ENCODE measurements at places on chromosomes 5 and 9. TPM values are rescaled to one million over a fixed set of nuclear protein-coding genes. Genes with fewer than 3 reads are reported as not detected.

GRCh38 chr5:24854850-24855249 lies 210.1 kb upstream of the CDH10 start:
- no peak overlapping the region for H3K4me3 ChIP-seq
- no peak for DNase-seq
- H3K36me3 ChIP-seq, result no peaks in the 10 kb centered on the region
- H3K4me1 ChIP-seq, result no peaks in the 10 kb centered on the region

- H3K4me1 ChIP-seq, result no peaks in the 10 kb centered on the region
- H3K4me3 ChIP-seq, result no peak overlapping the region
- no peaks in the 10 kb centered on the region for H3K27me3 ChIP-seq
Observed at GRCh38 chr9:23215688-23216087, 610.4 kb downstream of the ELAVL2 start.

DNA sequence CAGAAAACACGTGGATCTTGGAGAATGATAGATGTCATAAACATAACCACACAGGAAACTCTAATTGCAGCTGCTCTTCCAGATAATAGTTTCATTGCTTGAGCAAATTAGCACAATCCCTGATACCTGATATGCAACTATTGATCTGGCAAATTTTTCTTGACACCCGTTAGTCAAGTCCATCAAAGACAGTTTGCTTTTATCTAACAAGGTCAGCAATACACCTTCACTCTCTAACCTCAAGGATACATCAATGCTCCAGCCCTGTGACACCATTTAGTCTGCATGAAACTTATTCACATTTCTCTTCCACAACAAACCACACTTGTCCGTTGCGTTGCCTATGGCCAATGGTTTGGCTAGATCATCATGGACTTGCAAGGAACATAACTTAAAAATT lies 16.6 kb downstream of the UGT3A1 start:
- H3K27ac ChIP-seq, result no peak overlapping the region
- no peaks in the 10 kb centered on the region for H3K36me3 ChIP-seq
- H3K4me3 ChIP-seq, result no peak overlapping the region
- DNase-seq, result no peak

GRCh38 chr9:73845539-73845938 lies 651.6 kb upstream of the RORB start:
- no peaks in the 10 kb centered on the region for H3K4me1 ChIP-seq
- no peak for DNase-seq
- H3K27ac ChIP-seq, result no peak overlapping the region
- no peaks in the 10 kb centered on the region for H3K27me3 ChIP-seq
- H3K4me3 ChIP-seq, result no peak overlapping the region

DNA sequence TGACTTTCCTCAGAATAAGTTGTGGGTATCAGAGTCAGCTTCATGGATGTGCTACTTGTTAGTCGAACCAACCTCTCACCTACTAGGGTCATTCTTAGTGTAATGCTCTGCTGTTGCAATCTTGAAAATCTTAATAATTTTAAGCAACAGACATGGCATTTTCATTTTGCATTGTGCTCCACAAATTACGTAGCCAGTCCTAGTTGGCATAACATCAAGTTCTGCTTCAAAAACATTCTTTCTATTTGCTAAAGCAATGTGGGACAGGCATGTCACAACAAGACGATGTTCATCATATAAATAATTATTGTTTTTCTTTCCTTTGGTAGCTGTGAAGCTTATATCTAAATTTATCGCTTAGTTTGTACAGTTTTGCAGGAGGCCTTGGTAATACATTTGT lies 39.3 kb upstream of the CDH12 start:
- no peak for DNase-seq
- H3K36me3 ChIP-seq, result no peaks in the 10 kb centered on the region
- H3K4me3 ChIP-seq, result no peak overlapping the region
- no peak overlapping the region for H3K27ac ChIP-seq
- no peaks in the 10 kb centered on the region for H3K27me3 ChIP-seq

DNA sequence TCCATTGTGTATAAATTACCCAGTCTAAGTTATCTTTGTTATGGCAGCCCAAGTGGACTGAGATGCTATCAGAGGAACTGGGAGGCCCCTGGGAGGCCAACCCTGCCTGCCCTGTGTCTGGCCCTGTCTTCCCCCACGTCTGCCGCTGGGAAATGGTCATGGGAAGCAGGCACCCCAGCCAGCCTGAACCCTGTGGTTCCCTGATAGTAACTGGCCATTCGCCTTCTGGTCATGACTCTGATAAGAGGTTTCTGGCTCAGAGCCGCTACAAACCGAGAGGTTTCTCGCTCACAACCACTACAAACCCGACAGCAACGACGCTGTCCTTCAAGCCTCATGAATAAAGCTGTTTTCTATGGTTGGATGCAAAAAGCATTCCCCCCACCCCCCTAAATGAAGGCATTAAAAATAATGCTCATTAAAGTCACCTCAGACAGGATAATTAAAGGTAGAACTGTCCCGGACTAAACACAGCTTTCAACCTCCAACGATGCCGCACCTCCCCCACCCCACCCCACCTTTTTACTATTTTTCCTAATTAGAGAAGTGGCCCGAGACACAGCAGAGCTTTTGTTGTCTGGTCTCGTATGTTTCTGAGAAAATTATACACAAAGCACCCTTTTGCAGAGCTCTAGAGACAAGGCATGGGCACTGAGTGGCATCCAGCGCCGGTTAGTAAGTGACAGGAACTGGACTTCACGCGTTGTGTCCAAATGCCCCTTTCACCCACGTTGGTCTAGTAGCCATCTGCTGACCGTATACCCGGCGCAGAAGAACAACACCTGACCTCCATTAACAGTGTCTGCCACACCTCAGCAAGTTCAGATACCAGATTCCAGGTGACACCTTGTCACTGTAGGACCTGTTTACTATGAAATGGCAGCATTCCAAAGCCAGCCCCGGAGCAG lies 140.8 kb downstream of the COL23A1 start:
- peak overlapping the region; percentile 53 for H3K27ac ChIP-seq
- H3K4me1 ChIP-seq, result peaks cover 11% of the 10 kb centered on the region
- no peak overlapping the region for H3K4me3 ChIP-seq
- no peaks in the 10 kb centered on the region for H3K36me3 ChIP-seq

DNA sequence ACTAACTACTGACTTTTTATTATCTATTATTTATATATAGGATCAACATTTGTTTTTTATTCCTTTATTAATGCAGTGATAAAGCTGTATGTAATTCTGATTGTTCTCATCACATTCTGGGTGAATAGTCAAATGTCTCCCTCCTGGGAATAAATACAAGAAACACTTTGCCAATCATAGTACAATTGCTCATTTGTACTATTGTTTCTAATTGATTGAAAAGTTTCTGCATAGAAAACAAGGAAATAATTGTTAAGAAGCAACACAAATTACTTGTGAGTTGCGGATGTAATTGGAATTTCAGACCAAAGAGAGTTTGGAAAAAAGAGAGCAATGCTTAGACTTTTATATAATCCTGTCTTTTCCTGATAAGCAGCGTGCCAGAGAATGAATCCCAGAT lies 1013.9 kb downstream of the EFNA5 start:
- H3K27ac ChIP-seq, result no peak overlapping the region
- H3K36me3 ChIP-seq, result no peaks in the 10 kb centered on the region
- no peaks in the 10 kb centered on the region for H3K4me1 ChIP-seq
- H3K27me3 ChIP-seq, result no peaks in the 10 kb centered on the region
- no peak for DNase-seq

DNA sequence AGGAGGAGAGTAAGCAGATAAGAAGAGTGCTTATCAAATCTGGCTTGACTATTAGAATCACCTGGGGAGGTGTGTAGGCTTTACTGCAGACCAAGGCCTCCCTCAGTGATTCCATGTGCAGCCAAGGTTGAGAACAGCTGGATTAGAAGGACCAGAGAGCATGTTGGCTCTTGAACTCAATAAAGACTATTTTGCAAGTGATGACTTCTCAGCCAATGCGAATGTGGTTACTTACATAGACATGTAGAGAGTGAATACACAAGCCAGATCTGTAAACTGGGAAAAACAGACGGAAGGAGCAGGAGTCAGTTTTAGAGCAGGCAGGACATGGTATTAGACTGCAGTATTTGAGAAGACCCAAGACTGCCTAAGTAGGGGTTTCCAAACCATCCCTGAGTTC lies 48.5 kb downstream of the MAMDC2 start:
- no peak overlapping the region for H3K4me3 ChIP-seq
- no peaks in the 10 kb centered on the region for H3K27me3 ChIP-seq
- no peak for DNase-seq
- H3K36me3 ChIP-seq, result no peaks in the 10 kb centered on the region

DNA sequence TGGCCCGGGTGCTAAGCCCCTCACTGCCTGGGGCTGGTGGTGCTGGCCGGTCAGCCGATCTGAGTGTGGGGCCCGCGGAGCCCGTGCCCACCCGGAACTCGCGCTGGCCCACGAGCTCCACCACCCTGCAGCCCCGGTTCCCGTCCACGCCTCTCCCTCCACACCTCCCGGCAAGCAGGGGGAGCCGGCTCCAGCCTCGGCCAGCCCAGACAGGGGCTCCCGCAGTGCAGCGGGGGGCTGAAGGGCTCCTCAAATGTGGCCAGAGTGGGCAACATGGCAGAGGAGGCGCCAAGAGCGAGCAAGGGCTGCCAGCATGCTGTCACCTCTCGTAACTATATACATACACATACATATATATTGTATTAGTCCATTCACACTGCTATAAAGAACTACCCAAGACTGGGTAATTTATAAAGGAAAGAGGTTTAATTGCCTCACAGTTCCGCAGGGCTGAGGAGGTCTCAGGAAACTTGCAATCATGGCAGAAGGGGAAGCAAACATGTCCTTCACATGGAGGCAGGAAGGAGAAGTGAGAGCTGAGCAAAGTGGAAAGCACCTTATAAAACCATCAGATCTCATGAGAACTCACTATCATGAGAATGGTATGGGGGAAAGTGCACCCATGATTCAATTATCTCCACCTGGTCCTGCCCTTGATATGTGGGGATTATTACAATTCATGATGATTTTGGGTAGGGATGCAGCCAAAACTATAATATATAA lies 56.8 kb downstream of the LIX1 start:
- DNase-seq, result no peak
- no peaks in the 10 kb centered on the region for H3K4me1 ChIP-seq
- H3K36me3 ChIP-seq, result no peaks in the 10 kb centered on the region
- H3K27me3 ChIP-seq, result no peaks in the 10 kb centered on the region
- no peak overlapping the region for H3K27ac ChIP-seq

- H3K36me3 ChIP-seq, result no peaks in the 10 kb centered on the region
- no peak overlapping the region for H3K27ac ChIP-seq
- no peak overlapping the region for H3K4me3 ChIP-seq
- no peaks in the 10 kb centered on the region for H3K4me1 ChIP-seq
- no peak for DNase-seq
Observed at GRCh38 chr9:11933926-11934325, 759.3 kb upstream of the TYRP1 start.

DNA sequence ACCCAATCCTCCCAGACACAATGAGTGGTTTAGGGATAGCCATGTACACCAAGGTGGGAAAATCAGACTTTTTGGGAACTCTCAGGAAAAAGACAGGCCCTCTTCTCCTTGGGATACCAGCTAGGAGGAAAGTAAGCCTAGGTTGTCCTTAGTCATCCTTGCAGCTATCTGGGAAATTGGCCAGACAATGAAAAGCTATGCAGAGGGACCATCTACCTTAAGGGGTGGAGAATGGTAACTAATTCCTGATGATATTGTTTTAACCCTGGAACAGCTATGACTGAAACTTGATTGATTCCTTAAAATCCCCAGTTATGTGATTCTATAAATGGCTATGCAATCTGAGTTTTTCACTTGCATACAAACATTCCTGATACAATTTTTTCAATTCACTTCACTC lies 88.9 kb upstream of the BNC2 start:
- H3K4me1 ChIP-seq, result no peaks in the 10 kb centered on the region
- no peak for DNase-seq
- H3K4me3 ChIP-seq, result no peak overlapping the region
- H3K27me3 ChIP-seq, result no peaks in the 10 kb centered on the region

DNA sequence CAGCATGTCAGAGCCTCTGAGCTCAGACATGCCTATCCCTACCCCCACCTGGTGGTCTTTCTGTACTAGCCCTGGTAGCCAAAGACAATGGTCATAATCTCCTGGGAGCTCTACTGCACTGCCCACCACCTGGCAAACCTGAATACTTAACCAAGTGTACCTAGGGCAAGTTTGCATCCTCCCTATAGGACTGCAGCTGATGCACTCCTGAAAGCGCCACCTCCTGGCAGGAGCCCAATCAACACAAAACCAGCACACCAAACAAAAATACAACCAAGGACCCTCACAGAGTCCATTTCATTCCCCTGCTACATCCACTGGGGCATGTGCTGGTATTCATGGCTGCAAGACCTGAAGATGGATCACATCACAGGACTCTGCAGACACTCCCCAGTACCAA lies 14.8 kb upstream of the FAM174A start:
- H3K4me1 ChIP-seq, result no peaks in the 10 kb centered on the region
- peaks cover 6% of the 10 kb centered on the region for H3K36me3 ChIP-seq
- no peak overlapping the region for H3K4me3 ChIP-seq
- no peak for DNase-seq

- no peaks in the 10 kb centered on the region for H3K36me3 ChIP-seq
- H3K4me3 ChIP-seq, result no peak overlapping the region
- no peaks in the 10 kb centered on the region for H3K27me3 ChIP-seq
Observed at GRCh38 chr5:91225848-91226686, 157.1 kb downstream of the ARRDC3 start.

GRCh38 chr5:125847561-125847960 lies 575.6 kb upstream of the GRAMD2B start:
- H3K36me3 ChIP-seq, result no peaks in the 10 kb centered on the region
- no peaks in the 10 kb centered on the region for H3K27me3 ChIP-seq
- H3K4me1 ChIP-seq, result no peaks in the 10 kb centered on the region
- no peak overlapping the region for H3K4me3 ChIP-seq

GRCh38 chr5:129041196-129041881 lies 53.2 kb upstream of the ISOC1 start:
- no peaks in the 10 kb centered on the region for H3K4me1 ChIP-seq
- no peak overlapping the region for H3K4me3 ChIP-seq
- H3K36me3 ChIP-seq, result no peaks in the 10 kb centered on the region
- H3K27me3 ChIP-seq, result no peaks in the 10 kb centered on the region
- no peak overlapping the region for H3K27ac ChIP-seq

- no peaks in the 10 kb centered on the region for H3K36me3 ChIP-seq
- H3K27ac ChIP-seq, result no peak overlapping the region
- no peaks in the 10 kb centered on the region for H3K4me1 ChIP-seq
Observed at GRCh38 chr5:127492854-127493738, 24.3 kb upstream of the PRRC1 start.

- H3K36me3 ChIP-seq, result no peaks in the 10 kb centered on the region
- no peaks in the 10 kb centered on the region for H3K27me3 ChIP-seq
- H3K4me3 ChIP-seq, result no peak overlapping the region
- no peak for DNase-seq
Observed at GRCh38 chr5:75433814-75434506, 77.5 kb downstream of the CERT1 start.

GRCh38 chr9:10701906-10702305 lies 89.1 kb upstream of the PTPRD start:
- H3K4me1 ChIP-seq, result no peaks in the 10 kb centered on the region
- no peaks in the 10 kb centered on the region for H3K36me3 ChIP-seq
- H3K27me3 ChIP-seq, result no peaks in the 10 kb centered on the region

GRCh38 chr9:23636199-23636598 lies 189.8 kb downstream of the ELAVL2 start:
- DNase-seq, result no peak
- H3K27ac ChIP-seq, result no peak overlapping the region
- no peaks in the 10 kb centered on the region for H3K27me3 ChIP-seq
- no peaks in the 10 kb centered on the region for H3K36me3 ChIP-seq
- no peak overlapping the region for H3K4me3 ChIP-seq
- H3K4me1 ChIP-seq, result no peaks in the 10 kb centered on the region

Gene DIPK1B
- 21.4 TPM for total RNA-seq

Gene RXFP3
- total RNA-seq, result not detected

Gene BARHL1
- total RNA-seq, result not detected

Gene GMCL2
- not detected for total RNA-seq

Gene TYRP1
- total RNA-seq, result 74.1 TPM

Gene CAMK2A
- total RNA-seq, result 19.4 TPM

Gene PAM
- 1,051 TPM for total RNA-seq
